H1 (cell line): ENCODE measurements at places on chromosomes 3 and 15.

DNA sequence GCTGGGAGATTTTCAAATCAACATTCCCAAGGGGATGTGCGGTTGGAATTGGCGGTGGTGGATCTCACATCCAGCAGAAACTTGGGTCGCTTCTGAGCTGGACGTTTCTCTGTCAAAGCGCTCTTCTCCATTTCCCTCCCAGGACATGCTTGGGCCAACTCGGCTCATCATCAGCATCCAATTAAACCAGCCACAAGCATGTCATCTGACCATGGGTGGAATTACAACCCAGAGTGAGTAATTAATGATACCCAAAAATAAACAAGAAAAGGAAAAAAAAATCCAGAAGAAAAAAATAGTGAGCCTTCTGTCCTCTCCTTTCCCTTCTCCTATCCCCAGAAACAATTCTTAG, 111.2 kb downstream of the XXYLT1 start:
- no peak for DNase-seq

DNA sequence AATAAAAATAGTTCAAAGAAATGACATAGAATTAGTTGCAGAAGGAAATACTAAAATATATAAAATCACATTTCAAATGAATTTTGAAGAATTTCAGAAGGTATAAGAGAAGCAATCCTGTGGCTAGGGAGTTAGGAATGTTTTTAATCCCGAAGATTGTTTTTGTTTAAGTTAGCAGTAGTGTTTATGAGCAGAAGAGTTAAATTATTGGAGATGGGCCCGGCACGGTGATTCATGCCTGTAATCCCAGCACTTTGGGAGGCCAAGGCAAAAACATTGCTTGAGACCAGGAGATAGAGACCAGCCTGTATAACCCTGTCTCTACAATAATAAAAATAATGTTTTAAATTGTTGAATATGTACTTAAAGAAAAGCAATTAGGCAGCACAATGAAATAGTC, 432.5 kb downstream of the MFSD1 start:
- DNase-seq: no peak

DNA sequence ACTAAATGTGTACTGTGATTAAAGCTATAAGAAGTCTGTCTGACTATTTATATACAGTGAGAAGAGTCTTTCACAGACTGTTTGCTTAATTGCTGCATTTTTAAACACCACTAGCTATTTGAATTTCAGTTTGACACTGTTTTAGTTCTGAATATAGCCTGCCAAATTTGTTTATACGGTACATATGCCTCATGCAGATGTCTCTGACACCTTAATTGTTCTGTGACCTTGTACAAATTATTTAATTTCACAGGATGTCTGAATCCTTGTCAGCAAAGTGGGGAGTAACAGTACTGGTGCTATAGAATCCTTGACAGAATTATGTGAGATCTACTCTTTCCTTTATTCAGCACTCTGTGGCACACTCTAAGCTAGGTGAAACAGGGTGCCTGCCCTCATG, 125.5 kb downstream of the MBNL1 start:
- no peak for DNase-seq

DNA sequence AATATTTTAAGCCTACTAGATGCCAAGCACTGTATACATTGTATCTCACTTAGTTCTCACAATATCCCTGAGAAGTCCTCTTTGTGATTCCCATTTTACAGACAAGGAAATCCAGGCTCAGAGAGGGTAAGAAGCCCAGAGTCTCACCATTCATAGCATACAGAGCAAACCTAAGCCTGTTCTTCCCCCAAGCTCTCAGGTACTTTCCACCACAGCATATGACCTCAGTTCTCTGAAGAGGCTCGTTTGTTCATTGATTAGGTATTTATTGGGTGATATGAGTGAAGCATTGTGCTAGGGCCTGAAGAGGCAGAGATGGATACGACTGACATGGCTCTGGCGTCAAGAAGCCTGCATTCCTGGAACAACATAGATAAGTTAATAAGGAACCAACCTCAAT, 310.9 kb upstream of the UMPS start:
- no peak for DNase-seq

- DNase-seq: no peak
Measured at GRCh38 chr3:104032283-104032682, 1334.4 kb upstream of the ALCAM start.

GRCh38 chr3:45090855-45091254, 55.3 kb downstream of the CDCP1 start:
- no peak for DNase-seq

DNA sequence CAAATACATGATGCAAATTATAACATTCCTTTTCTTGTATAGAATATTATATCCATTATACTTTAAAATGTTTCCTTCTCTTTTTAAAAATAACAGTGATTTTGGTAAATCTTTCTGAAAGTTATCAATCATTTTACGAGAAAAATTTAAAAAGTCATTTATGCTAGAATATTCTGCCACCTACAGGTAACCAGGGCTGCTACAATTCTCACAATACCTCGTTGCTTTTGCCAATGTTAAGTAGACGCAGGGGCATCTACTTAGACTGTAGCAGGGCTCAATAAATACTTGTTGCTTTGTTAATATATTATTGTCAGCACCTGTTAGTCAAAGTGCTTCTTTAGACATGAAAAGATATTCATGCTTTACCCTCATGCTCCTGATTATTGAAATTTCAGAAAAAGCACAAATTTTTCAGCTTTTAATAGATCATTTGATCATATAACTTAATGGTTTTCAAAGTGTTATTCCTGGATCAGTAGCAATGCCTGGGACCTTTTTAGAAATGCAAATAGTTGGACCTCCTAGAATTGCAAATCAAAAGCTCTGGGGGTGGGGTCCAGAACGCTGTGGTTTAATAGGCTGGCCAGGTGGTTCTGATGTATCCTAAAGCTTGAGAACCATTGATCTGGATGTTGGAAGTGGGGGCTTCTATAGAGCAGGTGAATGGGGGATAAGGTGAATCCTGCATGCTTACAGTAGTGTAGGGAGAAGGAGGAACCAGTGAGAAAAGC, 223.6 kb upstream of the PDZRN3 start:
- no peak for DNase-seq

DNA sequence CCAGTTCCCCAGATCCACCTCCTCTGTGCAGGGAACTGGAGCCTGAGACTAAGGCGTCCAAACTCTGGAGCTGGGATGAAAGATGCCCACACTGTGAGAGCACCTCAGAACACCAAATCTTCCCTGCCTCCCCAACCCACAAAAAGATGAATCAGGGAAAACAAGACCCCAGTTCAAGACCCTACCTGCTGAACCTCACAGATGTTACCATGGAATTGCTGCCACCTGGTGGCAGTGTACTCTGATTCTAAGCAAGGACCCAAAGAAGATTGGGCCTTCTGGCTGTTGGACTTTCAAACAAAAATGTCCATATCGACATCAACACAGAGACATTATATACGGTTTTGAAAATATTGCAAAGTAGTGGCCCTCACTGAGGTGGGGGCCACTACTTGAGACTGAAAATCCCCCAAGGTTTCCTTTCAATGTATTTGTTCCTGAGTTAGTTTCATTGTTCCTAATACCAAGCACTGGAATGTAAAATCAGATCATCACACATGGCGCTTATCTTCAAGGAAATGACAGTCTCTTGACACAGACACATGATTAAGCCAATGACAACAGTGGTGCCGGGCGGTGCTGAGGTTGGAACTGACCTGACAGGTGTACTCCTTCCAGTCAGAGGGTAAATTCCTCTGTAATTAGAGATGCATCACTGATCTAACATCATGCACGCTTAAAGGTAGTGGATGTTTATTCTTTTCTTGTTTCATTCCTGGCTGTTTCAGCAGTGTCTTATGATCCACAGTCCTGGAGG, 67.6 kb downstream of the SLC6A11 start:
- DNase-seq: peak; percentile 61

- DNase-seq: no peak
Measured at GRCh38 chr15:98217356-98217755, 256.9 kb downstream of the ARRDC4 start.

DNA sequence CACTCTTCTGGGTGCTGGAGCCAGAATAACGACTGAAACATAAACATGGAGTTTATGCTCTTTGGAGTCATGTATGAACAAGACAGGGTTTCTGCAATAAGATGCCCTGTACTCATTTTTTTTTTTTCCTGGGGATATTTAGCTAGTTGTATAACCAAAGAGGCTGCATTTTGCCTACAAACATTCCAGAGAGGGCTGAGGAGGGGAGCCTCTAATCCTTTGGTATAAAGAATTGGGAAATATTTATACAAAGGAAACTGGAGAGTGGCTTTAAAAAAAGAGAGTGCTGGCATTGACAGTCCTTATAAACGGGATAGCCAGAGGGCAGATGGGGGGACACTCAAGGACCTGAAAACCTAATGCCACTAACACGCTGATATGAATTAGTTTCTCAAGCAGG, 32.4 kb upstream of the GAP43 start:
- no peak for DNase-seq

GRCh38 chr3:143576568-143577270, 271.5 kb downstream of the SLC9A9 start:
- no peak for DNase-seq

DNA sequence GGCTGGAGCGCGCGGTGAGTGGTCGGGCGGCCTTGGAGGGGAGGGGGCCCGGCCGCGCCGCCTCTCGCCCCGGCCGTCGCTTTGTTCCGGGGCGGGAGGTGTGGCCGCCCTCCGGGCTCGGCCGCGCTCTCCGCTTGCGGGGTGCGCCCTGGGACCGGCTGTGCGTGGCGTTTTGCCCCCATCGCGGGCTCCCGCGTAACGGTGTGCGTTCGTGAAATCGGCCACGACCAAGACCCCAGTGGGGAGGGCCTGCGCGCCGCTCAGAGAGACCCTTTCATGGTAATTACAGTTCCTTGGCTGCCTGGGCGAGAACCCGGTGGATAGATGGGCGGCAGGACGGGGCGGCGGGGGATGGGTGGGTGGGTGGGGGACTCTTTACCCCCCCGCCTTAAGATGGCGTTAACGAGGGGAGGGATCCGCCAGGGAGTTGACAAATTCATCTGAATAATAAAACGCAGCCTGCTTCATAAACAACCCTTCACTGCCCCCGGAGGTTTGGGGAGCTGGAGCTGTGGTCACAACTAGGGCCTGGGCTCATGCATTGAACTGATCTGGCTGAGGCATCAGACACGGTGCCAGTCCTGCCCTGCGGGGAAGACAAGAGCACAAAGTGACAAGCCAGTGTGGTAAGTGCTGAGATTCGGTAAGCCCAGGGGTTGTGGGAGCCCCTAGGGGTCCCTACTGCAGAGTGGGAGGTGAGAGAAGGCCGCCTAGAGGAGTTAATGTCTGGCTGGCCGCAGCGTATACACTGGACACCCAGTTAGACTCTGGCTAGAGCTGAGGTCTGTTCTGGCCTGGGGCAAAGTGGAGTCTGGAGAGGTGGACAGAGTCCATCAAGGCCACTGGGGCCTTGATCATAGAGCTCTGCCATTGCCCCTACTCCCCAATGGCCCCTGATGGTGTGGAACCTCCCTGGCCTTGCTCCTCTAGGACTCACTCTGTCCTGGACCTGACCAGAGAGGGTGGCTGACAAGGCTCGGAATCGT, 668 bp downstream of the MRAS start:
- peak; percentile 61 for DNase-seq

GRCh38 chr15:32936283-32936918, 218.6 kb downstream of the GREM1 start:
- no peak for DNase-seq

DNA sequence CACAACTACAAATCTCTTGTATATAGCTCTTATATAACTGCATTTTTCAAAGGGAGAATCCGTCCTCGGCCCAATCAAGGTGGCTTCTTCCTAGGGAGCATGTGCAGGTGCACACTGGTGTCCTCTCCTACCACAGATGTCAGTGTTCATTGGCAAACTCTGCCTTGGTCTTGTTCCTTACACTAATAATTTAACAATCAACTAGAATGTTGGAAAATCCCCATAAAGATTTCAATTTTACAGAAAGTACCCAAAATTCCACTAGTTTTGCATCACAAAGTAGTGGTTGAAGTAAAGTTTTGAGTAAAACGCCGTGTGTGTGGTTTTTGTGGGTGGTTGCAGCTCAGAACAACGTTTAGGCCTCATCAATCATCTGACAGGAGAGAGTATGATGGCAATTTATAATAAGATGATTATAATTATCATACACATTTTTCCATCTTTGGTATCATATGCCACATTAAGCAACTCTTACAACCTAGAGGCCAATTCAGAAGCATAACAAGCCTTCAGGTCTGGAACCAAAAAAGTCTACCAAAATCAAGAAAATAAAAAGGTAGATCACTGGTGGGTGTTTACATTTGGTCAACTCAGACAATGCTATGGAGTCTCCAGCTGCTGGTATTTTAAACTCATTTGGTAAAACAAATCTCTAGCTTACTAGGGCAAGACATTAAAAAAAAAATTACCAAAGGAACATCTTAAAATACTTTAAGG, 128.9 kb upstream of the BHLHE40 start:
- DNase-seq: no peak

DNA sequence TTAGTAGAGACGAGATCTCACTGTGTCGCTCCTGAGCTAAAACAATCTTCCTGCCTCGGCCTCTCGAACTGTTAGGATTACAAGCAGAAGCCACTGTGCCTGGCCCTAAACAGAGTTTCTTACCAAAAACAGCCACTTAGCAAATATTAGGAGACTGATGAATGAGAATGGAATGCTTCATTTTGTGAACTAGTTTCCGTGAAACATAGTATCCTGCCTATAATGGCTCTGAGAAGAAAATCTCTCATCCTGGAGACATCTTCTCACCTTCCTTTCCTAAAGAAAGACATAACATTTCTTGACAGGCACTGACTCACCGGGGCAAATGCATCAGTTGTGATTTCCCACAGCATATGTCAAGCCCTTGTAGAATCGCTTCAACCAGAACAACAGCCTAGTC, 44.9 kb downstream of the GJD2 start:
- DNase-seq: no peak

DNA sequence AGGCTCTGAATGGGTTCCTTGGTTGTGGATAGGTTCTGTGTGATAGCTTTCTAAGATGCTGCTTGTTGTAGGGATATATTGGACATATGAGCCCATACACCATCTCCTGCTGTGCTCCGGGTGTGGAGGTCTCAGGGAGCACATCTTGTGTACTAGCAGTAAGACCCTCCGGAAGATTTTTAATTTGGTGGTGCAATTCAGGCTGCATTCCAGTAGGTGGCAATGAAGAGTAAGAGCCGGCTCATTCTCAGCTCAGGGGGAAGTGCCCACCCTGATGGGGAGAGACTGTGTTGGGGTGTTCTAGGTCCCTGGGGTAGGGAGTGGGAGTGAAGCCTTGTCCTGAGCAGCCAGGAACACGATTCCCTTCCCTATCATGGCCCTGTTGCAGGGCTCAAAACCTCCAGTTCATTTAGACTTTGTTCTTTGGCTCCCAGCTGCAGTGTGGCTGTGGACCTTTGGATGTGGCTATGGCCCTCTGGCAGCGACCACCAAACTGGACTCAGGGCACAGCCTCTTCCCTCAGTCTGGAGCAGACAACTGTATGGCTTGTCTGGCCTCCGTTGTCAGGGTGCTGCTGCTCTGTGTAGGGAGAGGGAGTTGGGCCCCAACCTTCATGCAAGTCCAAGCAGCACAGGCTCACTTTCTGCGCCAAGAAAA, 104.7 kb downstream of the UNC13C start:
- peak; percentile 19 for DNase-seq
